ENCODE measurements at places on chromosomes 13 and 19.

GRCh38 chr19:45524575-45525129, 17.4 kb downstream of the VASP start:
- no peak for DNase-seq

- no peak for DNase-seq
Measured at GRCh38 chr19:1824252-1824622, 12.2 kb upstream of the ATP8B3 start.

DNA sequence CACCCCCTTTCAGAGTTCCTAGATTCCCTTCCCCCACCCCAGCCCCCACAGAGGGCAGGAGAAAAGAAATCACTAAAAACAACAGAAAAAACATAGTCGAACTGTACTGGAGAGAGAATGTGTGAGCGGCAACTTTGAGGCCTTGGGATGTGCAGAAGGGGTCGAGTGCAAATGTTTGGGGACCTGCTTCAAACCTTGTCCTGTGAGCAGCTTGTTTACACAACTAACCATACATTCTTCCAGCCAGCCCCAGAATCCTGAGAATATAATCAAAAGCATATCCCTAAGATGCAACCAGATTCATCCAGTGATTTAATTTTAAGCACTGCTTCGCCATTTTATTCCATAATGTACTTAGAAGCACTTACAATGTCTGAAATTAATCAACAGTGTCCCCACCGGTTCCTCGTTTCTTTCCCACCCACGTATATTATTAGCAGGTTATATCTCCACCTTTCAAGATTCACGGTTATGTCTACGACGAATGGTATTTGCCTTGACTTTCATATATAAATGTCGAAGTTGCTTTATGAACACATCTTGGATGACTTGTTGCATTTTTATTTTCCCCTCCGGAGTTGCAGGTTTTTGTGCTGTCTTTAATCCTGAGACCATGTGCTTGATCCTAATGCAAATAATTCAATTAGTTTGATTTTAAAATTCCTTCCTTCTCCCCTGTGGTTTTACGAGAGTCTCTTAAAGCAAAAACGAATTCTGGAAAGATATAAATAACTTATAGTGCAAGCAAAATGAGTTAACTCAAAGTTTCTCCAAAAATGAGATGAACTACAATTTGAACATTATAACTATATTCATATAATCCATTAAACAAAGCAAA, 107.6 kb downstream of the ZIC5 start:
- DNase-seq = no peak

- no peak for DNase-seq
Measured at GRCh38 chr13:79749984-79750551, 269.1 kb downstream of the NDFIP2 start.

- no peak for DNase-seq
Measured at GRCh38 chr13:62046512-62046911, 630.9 kb upstream of the PCDH20 start.

DNA sequence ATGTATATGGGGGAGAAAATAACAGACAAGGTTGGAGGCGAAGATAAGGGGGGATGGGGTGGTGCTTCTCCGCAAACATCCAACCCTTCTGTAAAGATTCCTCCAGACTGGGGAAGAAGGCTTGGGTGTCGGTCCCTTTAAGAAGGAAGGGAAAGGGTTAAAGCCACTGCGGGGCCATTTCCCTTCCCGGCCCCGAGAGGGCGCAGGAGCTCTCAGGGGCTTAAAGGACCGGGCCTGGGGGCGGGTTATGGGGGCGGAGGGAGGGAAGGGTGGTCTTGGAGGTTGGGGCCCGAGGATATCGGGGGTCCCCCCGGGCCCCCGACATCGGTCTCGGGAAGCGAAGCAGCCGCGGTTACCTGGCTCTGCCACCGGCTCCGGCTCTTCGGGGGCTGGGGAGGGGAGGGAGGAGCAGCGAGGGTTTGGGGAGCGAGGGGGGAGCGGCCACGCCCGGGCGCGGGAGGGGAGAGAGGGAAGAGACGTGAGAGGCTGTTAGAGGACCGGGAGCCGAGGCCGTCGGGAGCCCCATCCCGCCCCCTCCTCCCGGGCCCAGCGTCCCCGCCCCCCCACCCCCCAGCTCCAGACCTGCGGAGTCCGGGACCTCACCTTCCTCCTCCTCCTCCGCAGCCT, 2.8 kb downstream of the TNNT1 start:
- DNase-seq = peak; percentile 75

- no peak for DNase-seq
Measured at GRCh38 chr19:8321986-8322637, 816 bp downstream of the RPS28 start.

- DNase-seq = no peak
Measured at GRCh38 chr13:79485014-79485811, 4.3 kb downstream of the NDFIP2 start.

DNA sequence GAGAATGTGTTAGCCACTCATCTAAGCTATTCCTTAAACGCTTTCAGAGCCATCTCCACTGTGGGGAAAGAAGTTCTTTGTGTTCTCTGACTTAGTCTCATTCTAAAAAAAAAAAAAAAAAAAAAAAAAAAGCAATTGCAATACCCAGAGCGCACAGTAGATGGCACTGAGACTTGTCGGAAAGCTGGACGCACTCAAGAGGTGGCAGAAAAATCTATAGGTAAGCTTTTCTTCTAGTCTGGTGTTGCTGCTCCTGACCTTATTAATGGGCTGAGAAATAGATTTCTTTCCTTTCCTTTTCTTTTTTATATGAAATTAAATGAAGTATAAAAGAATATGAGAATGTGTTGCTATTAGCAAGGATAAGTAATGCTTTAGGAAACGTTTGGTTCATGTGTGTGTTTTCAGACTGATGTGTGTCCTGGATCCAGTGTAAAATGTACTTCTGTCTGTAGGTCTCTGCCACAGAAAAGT, 4.7 kb upstream of the GJB2 start:
- DNase-seq = peak; percentile 32

DNA sequence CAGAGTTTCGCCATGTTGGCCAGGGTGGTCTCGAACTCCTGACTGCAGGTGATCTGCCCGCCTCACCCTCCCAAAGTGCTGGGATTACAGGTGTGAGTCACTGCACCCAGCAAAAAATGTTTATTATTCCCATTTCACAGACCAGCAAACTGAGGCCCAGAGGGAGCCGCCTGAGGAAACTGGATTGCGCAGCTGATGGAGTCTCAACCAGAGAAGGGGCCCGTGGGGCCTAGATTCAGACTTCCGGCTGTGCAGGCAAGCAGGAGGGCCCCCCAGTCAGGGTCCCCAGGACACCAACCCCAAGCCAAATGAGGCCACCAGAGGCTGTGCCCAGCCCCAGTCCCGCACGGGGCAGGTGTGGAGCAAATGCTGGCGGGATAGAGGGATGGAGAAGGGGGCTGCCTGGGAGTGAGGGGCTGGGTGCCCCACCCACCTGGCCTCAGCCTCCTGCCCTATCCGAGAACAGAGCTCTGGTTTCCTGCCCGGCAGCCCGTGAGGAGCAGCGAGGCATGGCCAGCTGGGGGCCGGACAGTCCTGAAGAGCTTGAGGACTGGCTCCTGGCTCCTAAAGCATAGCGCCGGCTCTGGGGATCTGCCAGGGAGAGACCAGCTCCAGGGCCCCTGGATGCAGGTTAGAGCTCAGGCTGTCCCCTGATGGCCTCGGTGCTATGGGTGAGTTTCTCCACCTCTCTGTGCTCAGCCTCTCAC, 22.0 kb downstream of the MISP start:
- DNase-seq = no peak

DNA sequence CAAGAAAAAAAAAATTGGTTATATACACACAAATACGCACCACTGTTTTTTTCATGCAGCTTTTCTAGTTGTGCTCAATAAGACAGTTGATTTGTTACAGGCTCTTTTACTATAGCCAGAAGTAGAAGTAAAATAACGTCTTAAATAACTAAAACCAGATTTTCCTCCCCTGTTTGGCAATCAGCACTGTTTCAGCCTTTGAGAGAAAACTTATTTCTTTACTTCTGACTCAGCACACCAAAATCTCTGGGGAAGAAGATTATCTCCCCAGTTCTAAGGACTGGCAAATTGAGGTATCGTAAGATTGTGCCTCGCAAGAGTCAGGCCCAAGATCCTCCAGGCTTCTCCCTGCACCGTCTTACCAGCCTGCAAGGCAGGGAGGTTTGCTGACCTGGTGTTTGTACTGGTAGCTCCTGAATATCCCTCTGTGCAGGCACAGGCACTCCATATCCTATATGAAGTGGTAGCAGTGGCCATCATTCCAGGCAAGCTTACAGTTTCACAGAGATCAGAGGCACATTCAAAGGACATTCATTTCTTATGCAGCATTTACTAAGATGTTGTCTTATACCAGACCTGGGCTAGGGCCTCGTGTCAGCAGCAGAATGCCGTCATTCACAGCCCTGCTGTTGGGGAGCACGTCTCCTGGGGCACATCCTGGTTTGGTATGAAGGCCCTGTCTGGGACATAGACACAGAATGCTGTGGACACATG, 268.2 kb downstream of the ZNF536 start:
- DNase-seq = no peak

GRCh38 chr13:32878163-32878562, 138.1 kb upstream of the KL start:
- DNase-seq = no peak

GRCh38 chr13:99965329-99966000, 6.1 kb downstream of the ZIC5 start:
- DNase-seq = no peak

DNA sequence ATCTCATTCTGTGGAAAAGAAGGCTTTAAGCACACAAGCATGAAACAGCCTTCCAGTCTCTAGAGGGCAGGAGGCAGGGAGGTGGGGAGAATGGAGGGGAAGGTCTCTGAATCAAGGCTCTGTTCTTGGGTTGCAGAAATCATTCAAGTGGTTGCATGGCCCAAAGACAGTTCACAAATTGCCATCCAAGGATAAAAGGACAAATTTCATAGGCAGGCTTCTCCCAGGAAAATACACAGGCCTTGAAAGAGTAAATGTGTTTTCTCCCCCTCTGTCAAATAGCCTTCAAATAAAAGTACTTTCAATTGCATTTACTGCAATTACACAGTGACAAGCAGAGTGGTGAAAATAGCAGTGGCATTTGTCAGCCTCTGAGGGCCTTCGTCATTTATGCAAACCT, 450.8 kb downstream of the DCT start:
- no peak for DNase-seq

- DNase-seq = no peak
Measured at GRCh38 chr13:63088226-63088625, 1672.6 kb upstream of the PCDH20 start.

GRCh38 chr19:13060964-13061927, 41.4 kb downstream of the LYL1 start:
- peak; percentile 81 for DNase-seq

All from NCI-H1417 (cell line).